ENCODE measurements at places on chromosomes 11 and 22. TPM values are rescaled to one million over a fixed set of nuclear protein-coding genes. Genes with fewer than 3 reads are reported as not detected.

DNA sequence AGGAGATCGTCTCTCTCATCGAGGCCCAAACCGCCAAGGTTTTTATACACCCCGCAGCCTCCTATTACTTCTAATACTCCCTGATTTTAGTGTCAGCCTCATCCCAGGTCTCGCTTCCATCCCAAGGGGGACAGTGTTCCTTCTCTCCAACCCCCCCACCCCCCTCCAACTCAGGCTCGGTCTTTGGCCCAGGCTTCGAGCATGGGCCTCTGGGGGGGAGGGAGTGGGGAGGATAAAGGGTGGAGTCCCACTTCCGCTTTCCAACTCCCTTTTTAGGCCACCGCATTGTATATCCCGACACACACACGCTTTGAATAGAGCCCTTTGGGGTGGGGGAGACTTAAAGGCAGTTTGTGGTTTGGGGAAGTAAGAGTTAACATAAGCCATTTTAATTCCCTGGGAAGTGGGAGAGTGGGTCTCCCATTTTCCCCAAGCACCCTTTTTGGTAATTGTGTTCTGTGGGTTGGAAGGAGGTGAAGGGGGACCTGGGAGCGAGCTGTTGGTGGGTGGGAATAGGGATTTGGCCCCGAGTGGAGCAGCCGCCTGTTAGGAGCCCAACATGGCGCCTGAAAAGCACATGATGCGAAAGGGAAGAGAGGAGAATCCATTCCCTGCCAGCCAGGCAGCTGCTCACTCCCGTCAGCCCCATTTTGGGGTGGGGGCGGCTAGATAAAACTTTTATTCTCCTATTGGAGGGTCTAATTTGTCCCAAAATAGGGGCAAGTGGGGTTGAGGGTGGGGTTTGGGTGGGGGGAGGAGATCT lies 844 bp downstream of the PCF11 start:
- DNase-seq: peak; percentile 56

- no peak for DNase-seq
Measured at GRCh38 chr11:72971192-72971967, 157.2 kb downstream of the ATG16L2 start.

DNA sequence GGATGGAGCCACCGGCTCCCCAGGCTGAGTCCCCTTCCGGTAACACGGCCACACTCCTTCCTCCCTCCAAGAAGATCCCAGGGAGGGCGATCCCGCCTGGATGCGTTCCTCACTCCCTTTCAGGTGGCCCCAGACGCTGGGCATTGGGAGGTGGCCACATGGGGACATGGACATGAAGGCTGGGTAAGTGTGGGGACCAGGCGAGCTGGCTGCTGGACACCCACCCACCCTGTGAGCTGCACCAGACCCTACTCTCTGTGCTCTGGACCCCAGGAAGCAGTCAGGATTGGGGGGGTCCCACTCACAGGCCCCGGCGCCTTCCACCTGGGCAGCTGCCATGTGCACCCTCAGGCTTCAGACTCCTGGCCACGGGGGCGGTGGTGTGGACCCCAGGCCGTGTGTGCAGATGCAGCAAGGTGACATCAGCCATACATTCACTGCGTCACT lies 932.8 kb downstream of the BRD1 start:
- no peak for DNase-seq

DNA sequence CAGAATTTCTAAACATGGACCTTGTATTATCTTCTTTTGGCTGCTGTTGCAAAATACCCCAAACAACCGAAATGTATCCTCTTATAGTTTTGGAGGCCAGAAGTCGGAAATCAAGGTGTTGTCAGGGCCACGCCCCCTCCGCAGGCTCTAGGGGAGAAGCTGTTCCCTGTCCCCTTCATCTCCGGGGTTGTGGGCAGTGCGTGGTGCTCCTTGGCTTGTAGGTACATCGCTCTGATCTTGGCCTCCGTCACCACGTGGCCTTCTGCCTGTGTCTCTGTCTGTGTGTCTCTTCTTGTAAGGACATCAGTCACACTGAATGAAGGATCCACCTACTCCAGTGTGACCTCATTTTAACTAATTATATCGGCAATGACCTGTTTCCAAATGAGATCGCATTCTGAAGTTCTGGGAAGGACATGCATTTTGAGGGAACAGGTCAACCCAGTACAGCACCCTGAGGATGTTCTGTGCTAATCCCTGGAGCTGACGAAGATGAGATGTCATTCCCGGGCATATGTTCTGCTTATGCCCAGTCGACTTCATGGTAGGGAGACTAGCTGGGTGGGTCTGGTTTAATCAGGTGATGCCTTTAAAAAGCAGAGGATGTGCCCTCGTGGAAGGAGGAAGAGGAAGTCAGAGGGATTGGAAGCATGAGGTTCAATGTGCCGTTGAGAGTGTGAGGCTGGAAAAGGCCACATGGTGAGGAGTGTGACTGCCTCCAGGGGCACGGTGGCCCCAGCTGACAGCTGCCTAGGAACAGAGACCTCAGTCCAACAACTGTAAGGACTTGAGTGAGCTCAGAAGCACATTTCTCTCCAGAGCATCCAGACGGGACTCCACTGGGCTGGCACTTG lies 531.1 kb downstream of the TBC1D22A start:
- DNase-seq: no peak

GRCh38 chr11:61054513-61054912 lies 47.8 kb upstream of the CD5 start:
- no peak for DNase-seq

DNA sequence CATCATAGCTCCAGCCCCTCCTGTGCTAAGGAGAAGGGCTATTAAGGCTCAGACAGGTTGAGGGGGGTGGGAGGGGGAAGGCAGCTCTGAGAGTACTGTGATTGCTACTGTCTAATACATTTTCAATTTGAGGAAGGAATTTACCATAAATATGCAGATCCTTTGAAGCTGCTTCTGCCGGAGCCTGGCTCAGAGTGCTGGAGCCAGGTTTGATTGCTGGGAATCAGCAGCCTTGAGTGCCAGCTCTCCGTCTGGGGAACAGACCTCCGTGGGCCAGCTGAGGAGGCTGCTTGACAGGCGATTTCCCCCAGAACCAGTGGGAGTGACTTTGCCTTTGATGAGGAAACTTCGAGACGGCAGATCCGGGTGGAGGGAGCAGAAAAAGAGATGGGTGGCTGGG lies 141.7 kb upstream of the TBCEL start:
- no peak for DNase-seq

DNA sequence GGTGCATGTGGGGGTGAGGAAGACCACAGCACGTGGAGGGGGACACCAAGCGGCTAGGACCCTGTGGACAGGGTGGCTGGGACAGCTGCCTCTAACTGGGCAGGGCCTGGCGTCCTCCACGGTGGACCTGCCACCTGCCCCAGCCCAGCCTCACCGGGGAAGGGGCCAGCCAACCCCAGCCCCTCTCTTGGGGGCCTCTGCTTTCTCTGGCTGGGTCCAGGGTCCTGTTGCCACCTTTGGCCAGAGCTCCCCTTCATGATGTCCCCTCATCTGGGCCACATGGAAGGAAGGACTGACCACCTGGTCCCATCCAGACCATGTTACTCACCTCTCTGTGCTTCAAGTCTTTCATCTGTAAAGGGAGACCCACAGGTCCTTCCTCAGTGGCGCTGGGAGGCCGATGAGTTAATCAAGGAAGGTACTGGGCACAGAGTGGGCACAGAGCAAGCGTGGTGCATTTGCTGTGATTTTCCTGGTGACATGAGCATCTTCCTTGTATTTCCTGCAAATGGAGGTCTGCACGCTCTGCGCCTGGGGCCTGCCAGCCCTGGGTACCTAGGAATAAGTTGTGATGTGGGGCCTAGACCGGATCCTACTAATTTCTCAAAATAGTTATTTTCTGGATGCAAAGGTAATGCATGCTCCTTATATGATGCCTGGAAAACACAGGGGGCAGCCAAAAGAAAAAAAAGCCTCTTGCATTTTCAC lies 538.4 kb downstream of the TBC1D22A start:
- DNase-seq: no peak

The TRPM5 gene
- not detected for total RNA-seq

The APOA4 gene
- not detected for total RNA-seq

The SLCO2B1 gene
- total RNA-seq: 32.3 TPM

The B3GAT1 gene
- total RNA-seq: 2.9 TPM

The OR8U1 gene
- total RNA-seq: not detected

The CARD18 gene
- not detected for total RNA-seq

The RAB3IL1 gene
- total RNA-seq: 11.7 TPM

Data from breast epithelium (tissue), 4 donors.